B cell (primary cell): ENCODE measurements at places on chromosomes 4 and X. TPM values are rescaled to one million over a fixed set of nuclear protein-coding genes. Genes with fewer than 3 reads are reported as not detected.
A peak's percentile ranks its signal among the peaks of the same experiment; 100 is the strongest.

GRCh38 chr4:8009097-8009496 lies 69.4 kb upstream of the AFAP1 start:
- H3K27me3 ChIP-seq, result no peaks in the 10 kb centered on the region
- DNase-seq, result no peak
- H3K27ac ChIP-seq, result no peak overlapping the region
- no peaks in the 10 kb centered on the region for H3K36me3 ChIP-seq

DNA sequence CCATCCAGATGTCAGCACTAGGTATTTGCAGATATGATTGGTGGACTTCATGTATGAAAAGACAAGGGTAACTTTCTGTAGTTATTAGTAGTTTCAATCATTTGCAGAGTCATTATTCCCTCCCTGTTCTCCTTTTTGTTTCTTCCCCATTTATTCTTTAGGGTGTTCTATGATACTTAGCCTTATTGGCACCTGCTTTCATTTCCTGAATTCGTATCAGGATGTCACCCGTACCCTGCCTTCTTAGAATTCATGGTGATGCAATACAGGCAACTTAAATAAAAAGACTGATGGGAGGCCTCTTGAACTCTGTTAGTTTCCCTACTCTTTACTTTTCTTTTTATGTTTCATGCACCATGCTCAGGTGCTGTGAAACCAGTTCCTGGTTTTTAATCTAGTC lies 24.2 kb downstream of the MAGED1 start:
- no peaks in the 10 kb centered on the region for H3K27me3 ChIP-seq
- DNase-seq, result no peak
- no peaks in the 10 kb centered on the region for H3K36me3 ChIP-seq
- no peak overlapping the region for H3K27ac ChIP-seq

DNA sequence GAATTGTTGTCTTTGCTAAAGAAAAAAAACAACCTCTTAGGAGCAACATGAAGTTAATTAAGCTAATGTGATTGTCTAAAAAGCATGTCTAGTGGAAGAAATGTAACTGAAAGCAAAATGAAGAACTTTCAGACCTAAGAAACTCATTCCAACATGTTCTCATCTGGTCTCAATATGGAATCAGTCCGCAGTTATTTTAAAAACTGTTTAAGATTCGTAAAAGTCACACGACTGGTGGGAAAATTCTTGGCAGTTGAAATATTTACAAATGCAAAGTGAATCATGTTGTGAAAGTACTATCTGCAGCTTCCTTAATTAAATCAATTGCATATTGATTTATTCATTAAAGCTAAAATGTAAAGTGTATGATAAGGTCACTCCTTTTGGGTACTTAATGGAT lies 117.8 kb upstream of the DIAPH2 start:
- H3K4me1 ChIP-seq, result no peaks in the 10 kb centered on the region
- H3K27ac ChIP-seq, result no peak overlapping the region

Gene TMEM255A
- total RNA-seq, result 0.15 and 0.25 TPM in 2 replicates

- H3K27ac ChIP-seq, result no peak overlapping the region
- no peak overlapping the region for H3K4me3 ChIP-seq
- no peaks in the 10 kb centered on the region for H3K27me3 ChIP-seq
- DNase-seq, result no peak
These were observed 24.5 kb upstream of the PACRGL start for GRCh38 chr4:20675786-20676185.

- no peaks in the 10 kb centered on the region for H3K27me3 ChIP-seq
- H3K4me1 ChIP-seq, result peaks cover 8% of the 10 kb centered on the region
- DNase-seq, result peak; percentile 96
- peak within 1 kb of the TSS; percentile 80 for H3K27ac ChIP-seq
These were observed at the start of gene FAM200B for GRCh38 chr4:15681372-15682241. Gene FAM200B (plus strand): TSS chr4:15681827. CDS start chr4:15686978, 5,151 bp downstream.

Gene TMEM47
- total RNA-seq, result not detected in 2 replicates

GRCh38 chr4:64518600-64518999 lies 109.3 kb upstream of the TECRL start:
- H3K27me3 ChIP-seq, result no peaks in the 10 kb centered on the region
- no peaks in the 10 kb centered on the region for H3K4me1 ChIP-seq
- H3K4me3 ChIP-seq, result no peak overlapping the region
- no peak overlapping the region for H3K27ac ChIP-seq
- no peaks in the 10 kb centered on the region for H3K36me3 ChIP-seq

Gene GAGE12G
- total RNA-seq, result not detected in 2 replicates

Gene CPE
- total RNA-seq, result not detected in 2 replicates

DNA sequence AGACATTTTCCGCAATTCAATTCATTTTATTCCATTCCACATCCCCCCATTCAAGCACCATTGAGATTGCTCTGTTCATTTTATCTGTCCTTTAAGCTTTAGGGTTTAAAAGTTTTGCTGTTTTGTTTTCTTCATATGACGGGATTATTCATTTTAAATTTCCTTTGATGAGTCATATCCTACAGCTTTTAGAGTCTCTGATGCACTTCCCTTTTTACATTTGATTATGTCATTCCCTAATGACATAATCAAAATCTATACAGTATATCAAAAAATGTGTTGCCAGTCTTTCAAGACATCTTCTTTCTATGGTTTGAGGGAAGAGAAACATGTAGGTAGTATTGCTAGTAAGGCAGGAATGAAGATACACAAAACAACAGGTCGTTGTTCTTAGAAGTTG lies 456.3 kb downstream of the PDGFC start:
- H3K27ac ChIP-seq, result no peak overlapping the region
- H3K4me3 ChIP-seq, result no peak overlapping the region
- no peaks in the 10 kb centered on the region for H3K36me3 ChIP-seq

Gene GAGE2A
- total RNA-seq, result not detected in 2 replicates

GRCh38 chr4:138643827-138644226 lies 371.8 kb upstream of the NOCT start:
- no peaks in the 10 kb centered on the region for H3K4me1 ChIP-seq
- H3K27me3 ChIP-seq, result no peaks in the 10 kb centered on the region
- H3K4me3 ChIP-seq, result no peak overlapping the region
- no peak overlapping the region for H3K27ac ChIP-seq
- no peaks in the 10 kb centered on the region for H3K36me3 ChIP-seq

DNA sequence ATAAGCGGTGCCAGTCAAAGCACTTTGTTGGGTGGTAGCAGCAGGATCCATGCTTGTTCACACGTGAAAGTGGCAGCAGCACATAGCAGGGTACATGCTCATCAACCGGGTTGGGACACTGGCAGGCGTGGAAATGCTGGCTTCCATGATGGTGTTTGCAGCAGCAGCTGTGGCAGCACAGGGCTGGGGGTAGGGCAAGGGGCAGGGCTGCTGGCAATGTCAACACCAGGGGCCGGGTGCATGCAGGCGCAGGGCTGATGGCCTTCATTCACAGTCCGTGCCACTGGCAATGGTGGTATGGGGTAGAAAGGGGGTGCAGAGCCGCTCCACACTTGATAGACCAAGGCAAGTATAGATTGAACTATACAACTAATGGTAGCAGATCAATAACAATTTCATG lies 374.7 kb upstream of the FAM241A start:
- H3K27ac ChIP-seq, result no peak overlapping the region
- no peak overlapping the region for H3K4me3 ChIP-seq
- no peaks in the 10 kb centered on the region for H3K27me3 ChIP-seq
- no peak for DNase-seq
- H3K4me1 ChIP-seq, result no peaks in the 10 kb centered on the region
- no peaks in the 10 kb centered on the region for H3K36me3 ChIP-seq

Gene ADAMTS3
- not detected in 2 replicates for total RNA-seq

Gene PABPC1L2A
- not detected in 2 replicates for total RNA-seq

Gene UCHL1
- total RNA-seq, result 0.47 and 0.53 TPM in 2 replicates

Gene MTNR1A
- not detected in 2 replicates for total RNA-seq

GRCh38 chr4:186216465-186217024 lies 10.8 kb upstream of the KLKB1 start:
- H3K4me1 ChIP-seq, result no peaks in the 10 kb centered on the region
- H3K27ac ChIP-seq, result no peak overlapping the region
- no peak for DNase-seq
- H3K36me3 ChIP-seq, result no peaks in the 10 kb centered on the region
- no peak overlapping the region for H3K4me3 ChIP-seq
- no peaks in the 10 kb centered on the region for H3K27me3 ChIP-seq

- no peak overlapping the region for H3K27ac ChIP-seq
- peaks cover 24% of the 10 kb centered on the region for H3K4me1 ChIP-seq
These were observed 131.2 kb downstream of the SCFD2 start for GRCh38 chr4:53234669-53235068.

DNA sequence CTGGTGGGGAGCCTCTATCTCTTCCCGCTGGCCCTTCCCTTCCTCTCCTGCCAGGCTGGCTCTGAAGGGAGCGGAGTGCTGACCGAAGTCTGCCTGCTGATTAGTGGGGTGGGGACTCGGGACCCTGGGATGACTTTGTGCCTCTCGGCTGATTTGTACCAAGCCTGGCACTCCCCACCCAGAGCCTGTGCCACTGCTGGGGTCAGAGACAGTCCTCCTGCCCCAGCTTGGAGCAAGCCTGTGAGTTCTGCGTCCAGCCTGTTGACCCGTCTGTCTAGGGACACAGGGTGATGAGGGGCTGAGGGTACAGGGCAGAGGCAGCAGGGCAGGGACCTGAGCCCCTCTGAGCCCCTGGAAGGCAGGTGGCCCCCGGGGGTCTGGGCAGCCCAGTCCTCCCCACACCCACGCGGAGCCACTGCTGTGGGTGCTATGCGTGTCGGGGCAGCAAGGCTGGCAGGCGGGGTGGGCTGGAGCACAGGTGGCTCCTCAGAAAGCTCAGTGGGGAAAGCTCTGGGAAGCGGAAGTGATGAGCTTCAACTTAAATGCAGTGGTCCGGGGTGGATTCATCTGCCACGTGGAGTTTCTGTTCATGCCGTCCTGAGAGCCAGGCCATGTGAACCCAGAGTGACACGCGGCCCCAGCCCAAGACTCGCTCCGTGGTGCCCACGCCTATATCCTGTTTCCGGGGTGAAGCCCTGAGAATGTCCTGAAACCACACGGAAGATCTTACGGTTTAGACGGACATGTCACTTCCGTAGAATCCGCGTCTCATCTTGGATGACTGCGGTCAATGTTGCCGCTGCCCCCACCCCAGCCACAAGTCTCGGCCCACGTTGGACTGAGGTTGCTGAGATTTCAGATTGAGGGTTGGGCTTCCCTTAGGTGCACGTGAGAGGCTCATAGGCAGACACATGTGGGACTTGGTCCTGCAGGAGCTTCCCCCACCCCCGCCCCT lies 21.1 kb upstream of the UVSSA start:
- H3K27me3 ChIP-seq, result no peaks in the 10 kb centered on the region
- H3K4me1 ChIP-seq, result no peaks in the 10 kb centered on the region
- DNase-seq, result no peak

GRCh38 chr4:17708992-17709762 lies 72.2 kb downstream of the FAM184B start:
- no peaks in the 10 kb centered on the region for H3K4me1 ChIP-seq
- H3K36me3 ChIP-seq, result no peaks in the 10 kb centered on the region
- H3K27ac ChIP-seq, result no peak overlapping the region
- no peaks in the 10 kb centered on the region for H3K27me3 ChIP-seq

Gene ADH7
- not detected in 2 replicates for total RNA-seq

Gene SPP1
- total RNA-seq, result not detected in 2 replicates

DNA sequence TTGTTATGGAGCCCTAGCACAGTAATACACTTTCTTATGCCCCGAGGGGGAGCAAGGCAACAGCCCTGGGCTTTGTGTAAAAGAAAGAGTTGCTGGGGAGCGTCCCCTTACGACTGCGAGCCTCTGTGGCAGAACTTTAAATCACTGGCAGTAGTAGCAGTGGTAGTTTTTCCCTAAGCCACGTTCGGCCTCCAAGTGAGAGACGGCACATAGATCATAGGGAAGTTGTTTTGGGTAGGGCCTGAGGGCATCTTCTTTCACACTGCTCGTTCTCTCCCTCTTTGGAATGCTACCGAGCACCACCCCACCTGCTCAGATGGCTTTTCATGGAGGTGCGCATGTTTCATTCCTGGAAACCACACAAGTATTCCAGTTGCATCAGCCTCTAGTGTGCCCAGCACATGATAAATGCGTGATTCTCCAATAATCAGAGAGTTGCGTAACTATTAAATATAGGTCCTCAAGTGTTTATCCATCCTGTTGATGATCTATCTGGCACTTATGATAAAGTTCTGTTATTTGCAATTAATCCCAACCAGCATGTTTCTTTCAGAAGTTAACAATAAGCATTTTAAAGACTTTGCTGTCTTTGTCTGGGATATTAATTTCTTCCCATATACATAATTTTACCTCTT lies 7.0 kb upstream of the SYNPO2 start:
- H3K4me3 ChIP-seq, result no peak overlapping the region
- no peak for DNase-seq
- no peak overlapping the region for H3K27ac ChIP-seq
- H3K4me1 ChIP-seq, result no peaks in the 10 kb centered on the region
- no peaks in the 10 kb centered on the region for H3K27me3 ChIP-seq
- no peaks in the 10 kb centered on the region for H3K36me3 ChIP-seq
